ENCODE measurements at places on chromosomes 7 and 10.

- no peak for ATAC-seq
These were observed 143.9 kb downstream of the HIBADH start for GRCh38 chr7:27518561-27519350.

GRCh38 chr10:971613-972012 is 16.6 kb upstream of the GTPBP4 start:
- no peak for ATAC-seq

GRCh38 chr7:37915438-37915837 is 1.2 kb downstream of the SFRP4 start:
- ATAC-seq = no peak

DNA sequence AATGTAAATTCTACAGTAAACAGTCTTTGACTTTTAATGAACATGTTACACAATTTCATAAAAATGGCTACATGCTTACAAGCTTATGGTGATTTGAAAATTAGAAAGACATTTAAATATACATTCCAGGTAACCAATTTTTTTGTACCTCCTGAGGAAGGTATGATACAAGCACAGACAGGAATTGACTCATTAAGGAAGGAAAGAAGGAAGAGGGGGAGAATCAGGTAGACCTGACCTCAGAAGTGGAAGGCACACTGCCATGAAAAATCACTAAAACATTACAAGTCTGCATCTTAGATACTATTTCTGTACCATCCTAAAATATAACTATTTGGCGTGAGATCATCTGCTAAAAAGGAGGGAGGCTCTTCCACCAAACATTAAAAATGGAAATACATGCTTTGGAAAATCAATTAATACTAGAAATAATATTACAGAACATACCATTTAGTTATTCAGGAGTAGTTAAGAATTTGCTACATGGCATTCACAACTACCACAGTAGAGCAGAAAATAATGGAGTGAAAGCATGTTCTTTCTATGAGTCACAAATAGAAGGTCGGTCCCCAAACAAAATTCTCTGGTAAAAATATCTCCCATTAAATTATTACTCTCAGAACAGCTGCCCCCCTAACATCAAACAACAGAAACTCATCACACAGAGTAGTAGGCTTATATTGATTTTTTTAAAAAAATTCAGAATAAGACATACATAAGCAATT is 15.2 kb downstream of the RAB11FIP2 start:
- ATAC-seq = no peak

DNA sequence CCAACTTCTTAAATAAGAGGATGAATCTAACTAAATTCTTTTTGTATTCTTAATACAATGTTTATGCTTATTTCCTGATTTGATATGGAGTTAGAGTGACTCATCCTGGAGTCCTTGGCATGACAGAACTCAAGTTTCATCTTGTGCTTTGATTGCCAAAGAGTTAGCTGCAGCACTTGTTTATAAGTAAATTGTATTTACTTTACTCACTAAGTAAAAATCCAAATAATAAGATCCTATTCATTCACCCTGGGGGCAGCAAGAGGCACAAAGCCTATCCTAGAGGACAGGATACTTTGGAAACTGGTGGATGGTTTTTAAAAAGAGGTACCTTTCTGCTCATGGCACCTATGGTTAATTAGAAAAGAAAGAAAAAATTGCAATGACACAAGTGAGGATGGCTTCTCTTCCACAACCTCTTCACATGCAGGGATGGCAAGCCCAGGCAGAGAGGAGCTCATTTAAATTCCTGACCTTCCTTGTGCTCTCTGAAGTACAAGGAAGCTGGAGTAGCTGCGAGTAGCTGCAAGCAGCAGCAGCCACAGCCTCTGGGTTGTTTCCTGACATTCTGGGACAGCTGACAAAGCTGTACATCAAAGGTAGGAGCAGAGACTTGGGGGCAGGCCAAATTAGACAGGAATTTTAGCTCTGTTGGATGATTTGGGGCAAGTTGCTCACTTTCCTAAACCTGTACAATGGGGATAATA is 28.5 kb upstream of the CROT start:
- no peak for ATAC-seq
